COR-L47 (cell line): ENCODE measurements at places on chromosomes 13 and 19.

DNA sequence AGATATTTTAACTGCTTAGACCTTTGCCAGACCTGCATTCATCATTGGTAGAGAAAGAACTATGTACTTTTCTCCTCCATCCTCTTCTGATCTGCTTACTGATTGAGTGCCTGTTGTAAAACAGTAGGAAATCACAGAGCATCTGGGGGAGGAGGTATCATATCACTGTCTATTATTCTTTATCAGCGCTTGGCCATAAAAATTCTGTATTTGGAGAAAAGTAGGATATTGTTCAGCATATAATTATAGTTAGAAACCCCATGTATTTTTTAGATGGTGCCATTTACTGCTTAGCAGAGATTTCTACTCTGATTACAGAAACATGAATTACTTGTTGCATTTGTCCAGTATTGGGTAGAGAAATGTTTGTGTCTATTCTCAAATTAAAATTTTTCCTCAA lies 62.4 kb downstream of the URI1 start:
- no peak for DNase-seq

DNA sequence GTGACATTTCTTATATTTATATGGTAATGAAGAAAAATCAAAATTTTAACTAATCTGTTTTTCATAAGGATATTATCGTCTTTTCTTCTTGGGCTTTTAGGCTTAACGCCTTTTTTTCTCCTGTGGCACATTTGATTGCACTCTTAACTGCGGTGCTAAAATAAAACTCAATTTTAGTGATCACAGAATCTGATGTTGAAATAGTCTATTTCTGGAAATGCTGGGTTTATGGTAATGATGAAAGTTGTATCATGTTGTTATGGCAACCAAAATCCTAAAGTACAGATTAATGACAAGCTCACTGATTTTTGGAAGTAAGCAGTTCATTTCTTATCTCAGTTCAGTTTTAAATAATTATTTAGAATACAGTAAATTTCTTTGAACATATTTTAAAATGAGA lies 85.3 kb downstream of the COG6 start:
- DNase-seq = no peak

DNA sequence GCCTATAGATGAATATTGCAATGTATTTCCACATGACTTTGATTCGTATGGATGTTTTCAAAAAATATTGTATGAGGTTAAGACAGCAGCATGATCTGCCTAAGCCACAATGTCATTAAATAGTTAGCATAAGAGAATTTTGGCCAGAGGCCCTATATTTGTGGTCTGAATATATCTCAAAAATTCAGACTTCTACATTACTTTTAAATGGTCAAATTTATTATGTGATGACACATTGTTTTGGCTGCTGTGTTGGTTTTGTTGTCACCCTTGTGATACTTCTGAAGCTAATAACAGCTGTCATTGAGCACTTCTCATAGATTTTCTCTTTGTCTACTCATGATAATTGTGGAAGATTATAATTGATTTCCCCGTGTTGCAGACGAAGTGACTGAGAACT lies 288.2 kb downstream of the MYO16 start:
- DNase-seq = peak; percentile 10

DNA sequence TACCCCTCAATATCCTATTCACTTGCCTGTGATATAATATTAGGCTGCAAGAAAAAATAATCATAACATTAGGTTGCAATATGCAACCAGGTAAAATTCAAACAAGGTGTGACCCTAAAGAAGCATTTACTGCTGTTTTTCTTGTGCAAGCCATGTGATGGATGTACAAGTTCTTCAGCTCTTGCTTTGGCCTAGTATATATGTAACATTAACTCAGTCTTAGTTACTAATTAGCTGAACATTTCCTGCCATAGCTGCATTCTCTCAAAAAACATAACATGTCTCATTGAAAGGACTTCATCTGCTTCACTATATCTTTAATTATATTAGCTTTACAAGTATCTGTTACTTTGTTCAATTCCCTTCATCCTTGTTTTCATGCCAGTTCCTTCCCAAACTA lies 406.8 kb upstream of the HTR2A start:
- no peak for DNase-seq

DNA sequence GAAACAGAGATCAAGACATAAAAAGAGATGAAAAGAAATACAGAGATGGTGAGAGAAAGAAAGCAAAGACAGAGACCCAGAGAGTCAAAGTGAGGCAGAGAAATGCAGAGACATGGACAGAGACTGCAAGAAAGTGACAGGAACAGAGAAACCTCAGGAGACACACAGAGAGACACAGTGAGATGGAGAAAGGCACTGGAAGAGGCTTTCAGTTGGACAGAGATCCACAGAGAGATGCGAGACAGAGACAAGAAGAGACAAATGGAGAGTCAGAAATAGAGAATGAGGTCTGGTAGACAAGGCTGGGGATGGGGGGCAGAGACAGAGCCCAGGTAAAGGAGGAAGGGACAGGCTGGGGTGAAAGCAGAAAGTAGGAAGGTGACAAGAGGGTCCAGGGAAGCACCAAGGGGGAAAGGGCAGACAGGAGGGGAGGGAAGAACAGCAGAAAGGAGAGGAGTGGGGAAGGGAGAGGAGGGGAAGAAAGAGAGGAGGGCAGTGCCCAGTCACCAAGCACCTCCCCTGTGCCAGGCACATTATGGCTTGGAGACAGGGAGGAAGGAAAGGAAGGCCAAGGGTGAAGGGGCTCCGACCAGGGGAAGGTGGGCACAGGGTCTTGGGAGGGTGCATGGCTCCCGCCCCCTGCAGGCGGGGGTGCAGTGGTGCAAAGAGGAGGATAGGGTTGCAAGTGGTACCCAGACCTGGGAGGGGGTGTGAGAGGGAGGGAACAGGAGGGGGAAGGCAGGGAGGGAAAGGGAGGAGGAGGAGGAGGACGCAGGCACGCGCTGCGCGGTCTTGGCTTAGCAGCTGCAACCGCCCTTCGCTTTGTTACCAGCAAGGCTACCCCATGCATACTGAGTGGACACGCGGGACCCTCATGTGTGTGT lies 38.4 kb downstream of the DEDD2 start:
- no peak for DNase-seq

GRCh38 chr13:50277127-50277526 lies 261.9 kb downstream of the KCNRG start:
- no peak for DNase-seq

GRCh38 chr19:29273000-29273640 lies 60.2 kb upstream of the UQCRFS1 start:
- DNase-seq = no peak

DNA sequence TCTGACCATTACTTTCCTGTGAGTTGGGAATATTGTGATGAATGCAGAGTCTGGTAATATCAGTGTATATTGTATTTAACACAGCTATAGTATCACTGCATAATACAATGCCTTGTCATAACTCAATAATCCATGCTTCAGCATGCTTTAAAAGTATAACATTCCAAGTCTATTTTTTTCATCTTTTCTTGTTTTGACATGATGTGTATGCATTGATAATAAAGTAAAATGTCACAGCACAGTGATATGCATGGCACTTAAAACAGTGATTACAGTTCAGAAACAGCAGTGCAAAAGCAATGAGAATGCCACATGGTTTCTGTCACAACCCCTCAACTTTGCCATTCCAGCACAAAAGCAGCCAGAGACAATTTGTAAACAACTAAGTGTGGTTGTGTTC lies 17.8 kb downstream of the KATNAL1 start:
- no peak for DNase-seq

DNA sequence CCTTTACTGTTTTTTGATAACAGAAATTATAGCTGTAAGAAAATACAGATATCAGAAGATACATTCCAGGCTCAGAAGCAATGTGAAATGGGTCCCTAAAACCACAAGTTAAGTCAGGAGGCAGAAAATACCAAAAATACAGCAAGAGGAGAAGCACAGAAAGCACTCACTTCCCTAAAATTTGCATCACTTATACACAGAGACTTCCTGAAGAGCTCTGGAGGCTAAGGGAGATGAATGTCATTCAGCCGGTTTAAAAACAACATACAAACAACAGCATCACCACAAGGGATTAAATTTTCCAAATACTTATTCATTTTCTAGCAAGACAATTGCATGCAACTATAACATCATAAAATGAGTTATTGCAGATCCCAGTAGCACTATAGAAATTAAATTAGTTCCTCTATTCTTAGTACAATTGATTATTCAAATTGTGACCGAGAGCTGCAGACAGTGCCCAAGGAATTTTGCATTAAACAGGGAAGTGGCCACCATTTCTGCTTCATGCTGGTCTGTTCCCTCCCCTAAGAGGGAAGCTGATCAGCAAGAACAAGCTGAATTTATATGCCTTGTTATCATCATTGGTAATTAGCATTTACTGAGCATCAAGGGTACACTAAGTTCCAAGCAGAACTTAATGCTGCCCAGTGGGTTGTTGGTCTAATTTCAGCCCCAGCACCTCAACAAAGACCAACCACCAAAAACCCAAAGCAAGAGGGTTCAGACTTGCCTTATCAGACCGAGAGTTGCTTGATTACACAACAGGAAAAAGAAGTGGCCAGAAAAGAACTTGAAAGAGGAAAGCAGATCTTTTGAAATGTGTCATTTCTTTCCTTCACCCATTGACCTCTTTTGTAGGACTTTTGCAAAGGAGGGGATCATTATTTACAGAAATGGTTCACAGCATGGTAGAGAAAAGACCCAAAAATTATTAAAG lies 140.7 kb downstream of the KCTD12 start:
- DNase-seq = no peak

GRCh38 chr13:57969951-57970350 lies 338.4 kb downstream of the PCDH17 start:
- DNase-seq = no peak

- DNase-seq = no peak
Observed at GRCh38 chr13:95787356-95788099, 110.6 kb downstream of the DNAJC3 start.

DNA sequence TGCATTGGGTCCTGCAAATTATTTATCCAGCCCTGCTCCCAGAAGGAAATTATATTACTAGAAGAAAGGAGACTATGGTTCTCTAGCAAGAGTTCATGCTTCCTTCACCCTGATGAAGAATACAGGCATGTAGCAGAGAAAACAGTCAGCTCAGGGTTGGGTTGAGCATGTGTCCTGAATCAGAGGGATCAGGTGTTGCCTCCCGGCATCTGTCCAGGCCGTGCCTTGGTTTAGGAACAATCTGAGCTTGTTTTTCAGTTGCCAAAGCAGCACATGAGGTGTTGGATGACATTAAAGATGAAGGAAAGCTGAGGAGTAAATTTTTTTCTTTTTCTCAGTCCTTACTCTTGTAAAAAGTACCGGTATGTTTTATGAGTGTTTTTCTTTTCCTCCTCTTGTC lies 62.0 kb downstream of the KL start:
- DNase-seq = no peak

- DNase-seq = no peak
Observed at GRCh38 chr19:12155324-12155860, 1.1 kb downstream of the ZNF625 start.

GRCh38 chr13:97228850-97229521 lies 6.9 kb downstream of the MBNL2 start:
- no peak for DNase-seq

DNA sequence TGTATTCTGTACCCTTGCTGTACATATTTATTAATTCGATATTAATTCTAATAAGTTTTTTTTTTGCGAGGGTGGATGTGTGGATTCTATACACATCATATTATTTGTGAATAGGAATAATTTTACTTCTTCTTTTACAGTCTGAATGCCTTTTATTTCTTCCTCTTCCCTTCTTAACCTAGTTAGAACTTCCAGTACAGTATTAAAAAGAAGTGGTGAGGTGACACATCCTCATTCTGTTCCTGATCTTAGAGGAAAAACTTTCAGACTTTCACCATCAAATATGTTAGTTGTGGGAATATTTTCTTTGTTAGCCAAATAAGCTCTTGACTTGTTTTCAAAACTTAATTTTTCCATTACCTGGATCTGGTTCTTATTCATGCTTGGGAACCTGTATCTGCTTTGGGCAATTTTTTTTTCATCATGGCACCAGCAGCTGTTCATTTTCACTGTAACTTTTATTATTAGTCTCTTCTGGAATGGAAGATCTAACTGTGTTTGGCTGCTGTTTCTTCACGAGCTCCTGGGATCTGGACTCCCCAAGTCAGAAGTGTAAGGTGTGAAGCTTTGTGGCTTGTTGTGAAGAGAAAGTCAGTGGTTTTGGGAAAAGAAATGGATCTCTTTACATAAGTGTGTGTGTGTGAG lies 33.1 kb downstream of the RGCC start:
- no peak for DNase-seq

DNA sequence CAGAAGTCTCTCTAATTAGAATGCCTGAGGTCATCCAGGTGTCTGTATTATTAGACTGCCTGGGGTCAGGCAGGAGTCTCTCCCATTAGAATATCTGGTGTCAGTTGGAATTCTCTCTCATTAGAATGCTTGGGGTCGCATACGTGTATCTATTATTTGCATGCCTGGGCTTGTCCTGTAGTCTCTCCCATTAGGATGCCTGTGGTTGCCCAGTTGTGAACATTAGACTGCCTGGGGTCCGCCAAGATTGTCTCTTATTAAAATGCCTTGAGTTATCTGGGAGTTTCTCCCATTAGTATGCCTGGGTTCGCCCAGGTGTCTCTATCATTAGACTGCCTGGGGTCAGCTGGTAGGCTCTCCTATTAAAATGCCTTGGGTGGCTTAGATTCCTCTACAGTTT lies 1494.7 kb downstream of the UQCRFS1 start:
- DNase-seq = no peak

GRCh38 chr13:48110931-48111721 lies 16.2 kb upstream of the MED4 start:
- no peak for DNase-seq

DNA sequence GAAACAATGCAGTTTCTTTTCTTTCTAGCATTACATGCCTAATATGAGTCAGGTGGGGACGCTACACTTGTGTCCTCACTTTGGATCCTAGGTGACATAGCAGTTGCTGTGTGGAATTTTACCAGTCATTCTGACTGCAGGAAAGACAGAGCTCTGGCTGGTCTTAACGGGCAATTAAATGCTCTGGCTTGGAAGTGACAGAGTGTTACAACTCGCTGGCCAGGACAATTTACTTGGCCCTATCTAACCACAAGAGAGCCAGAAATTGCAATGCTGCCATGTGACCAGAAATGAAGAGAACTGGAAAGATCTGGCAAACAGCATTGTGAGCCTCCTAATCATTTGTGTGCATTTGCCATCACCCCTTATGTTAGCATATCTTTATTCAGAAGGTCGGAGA lies 351.1 kb downstream of the DCT start:
- DNase-seq = no peak

GRCh38 chr13:71882120-71882519 lies 15.1 kb upstream of the DACH1 start:
- no peak for DNase-seq

- no peak for DNase-seq
Observed at GRCh38 chr13:105213512-105213911, 1322.0 kb downstream of the EFNB2 start.

DNA sequence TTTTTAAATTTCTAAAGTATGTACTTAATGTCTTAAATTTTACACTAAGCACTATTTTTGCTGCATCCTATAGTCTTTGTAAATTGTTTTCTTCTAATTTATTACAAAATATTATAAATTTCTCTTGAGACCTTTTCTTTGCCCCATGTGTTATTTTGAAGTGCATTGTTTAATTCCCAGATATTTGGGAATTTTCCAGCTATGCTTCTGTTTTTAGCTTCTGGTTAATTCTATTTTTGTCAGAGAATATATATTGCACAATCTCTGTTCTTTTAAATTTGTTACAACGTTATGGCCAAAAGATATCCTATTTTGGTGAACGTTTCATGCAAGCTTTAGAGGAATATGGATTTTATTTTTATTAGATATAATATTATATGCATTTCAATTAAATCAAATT lies 917.4 kb upstream of the MIR17HG start:
- DNase-seq = no peak
